ENCODE measurements at places on chromosomes 1 and 21.

- no peak for DNase-seq
These were observed 8.1 kb downstream of the TACSTD2 start for GRCh38 chr1:58568911-58569310.

GRCh38 chr1:210935905-210936304 lies 198.0 kb downstream of the KCNH1 start:
- DNase-seq, result no peak

- DNase-seq, result no peak
These were observed 373.4 kb downstream of the NEGR1 start for GRCh38 chr1:71908871-71909390.

DNA sequence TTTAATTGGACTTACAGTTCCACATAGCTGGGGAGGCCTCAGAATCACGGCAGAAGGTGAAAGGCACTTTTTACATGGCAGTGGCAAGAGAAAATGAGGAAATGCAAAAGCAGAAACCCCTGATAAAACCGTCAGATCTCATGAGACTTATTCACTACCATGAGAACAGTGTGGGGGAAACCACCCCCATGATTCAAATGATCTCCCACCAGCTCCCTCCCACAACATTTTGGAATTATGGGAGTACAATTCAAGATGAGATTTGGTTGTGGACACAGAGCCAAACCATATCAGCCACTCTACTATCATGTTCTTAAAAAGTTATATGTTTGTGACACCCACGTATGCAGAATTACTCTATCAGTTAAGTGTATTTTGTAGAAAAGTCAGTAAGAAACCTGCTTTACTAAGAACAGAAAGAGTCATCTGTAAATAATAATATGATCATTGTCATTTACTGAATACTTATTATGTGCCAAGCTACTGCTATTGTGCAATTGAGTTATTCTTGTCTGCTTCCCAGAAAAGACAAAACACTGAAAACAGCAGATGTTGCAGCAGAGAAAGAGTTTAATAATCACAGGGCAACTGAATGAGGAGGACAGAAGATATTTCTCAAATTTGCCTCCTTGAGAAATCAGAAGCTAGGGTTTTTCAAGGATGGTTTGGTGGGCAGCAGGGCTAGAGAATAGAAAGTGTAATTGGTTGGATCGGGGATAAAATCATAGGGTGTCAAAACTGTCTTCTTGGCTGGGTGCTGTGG lies 207.7 kb upstream of the FGGY start:
- no peak for DNase-seq

DNA sequence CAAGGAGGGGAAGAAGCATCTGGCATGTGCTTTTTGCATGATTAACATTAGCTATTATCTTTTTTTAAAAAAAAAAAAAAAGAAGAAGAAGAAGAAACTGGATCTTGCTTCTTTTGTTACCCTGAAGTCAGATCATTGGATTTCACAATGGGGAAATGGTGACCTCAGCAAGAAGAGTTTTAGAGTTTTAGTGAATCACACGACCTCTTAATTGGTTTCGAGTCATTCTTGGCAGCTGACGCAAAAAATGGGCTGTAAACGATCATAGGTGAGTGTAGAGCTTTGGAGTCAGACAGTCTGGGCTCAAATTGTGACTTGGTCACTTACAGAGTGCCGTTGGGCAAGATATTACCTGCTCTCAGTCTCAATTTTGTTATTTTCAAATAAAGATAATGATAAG lies 33.3 kb upstream of the PGBD5 start:
- no peak for DNase-seq

- peak; percentile 76 for DNase-seq
These were observed 16.2 kb upstream of the LY9 start for GRCh38 chr1:160779626-160780397.

GRCh38 chr1:62891956-62892562 lies 108.1 kb downstream of the ATG4C start:
- DNase-seq, result no peak

DNA sequence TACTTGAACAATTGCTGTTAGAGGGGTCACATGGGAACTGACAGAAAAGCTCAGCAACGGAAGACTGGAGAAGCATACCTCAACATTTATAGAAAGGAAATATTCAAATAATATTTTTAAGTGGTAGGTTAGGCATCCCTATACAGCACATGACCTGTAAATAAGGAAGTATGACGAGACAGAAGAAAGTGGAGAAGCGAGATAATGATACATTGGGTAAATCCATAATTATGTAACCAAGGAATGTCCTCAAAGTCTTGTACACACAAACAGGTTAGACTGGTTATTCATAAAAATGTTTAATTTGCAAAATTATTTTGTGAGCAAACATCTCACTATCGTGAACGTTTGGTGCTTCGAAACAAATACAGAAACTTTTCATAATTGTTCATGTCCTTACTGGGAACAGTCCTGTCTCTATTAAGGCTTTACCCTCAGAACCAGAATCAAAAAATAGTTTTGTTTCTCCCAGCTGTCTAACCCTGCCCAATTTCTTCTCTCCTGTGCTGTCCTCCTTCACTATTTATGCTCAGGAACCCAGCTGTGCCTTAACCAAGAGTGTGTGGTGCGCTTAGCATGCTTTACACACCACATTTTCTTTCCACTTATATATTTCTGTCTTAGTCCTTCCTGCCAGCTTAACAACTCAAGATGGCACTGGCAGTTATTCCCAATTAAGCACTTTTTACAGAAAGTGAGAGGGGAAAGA lies 10.2 kb downstream of the KMO start:
- no peak for DNase-seq

- no peak for DNase-seq
These were observed 18.1 kb upstream of the TMEM9 start for GRCh38 chr1:201172326-201172725.

GRCh38 chr21:45997205-45997494 lies 15.6 kb downstream of the COL6A1 start:
- DNase-seq, result no peak

GRCh38 chr21:33874161-33874560 lies 41.4 kb downstream of the ATP5PO start:
- DNase-seq, result no peak
